CD4-positive, CD25-positive, alpha-beta regulatory T cell (primary cell): ENCODE measurements at places on chromosomes 5 and 9. TPM values are rescaled to one million over a fixed set of nuclear protein-coding genes. Genes with fewer than 3 reads are reported as not detected.

STING1 gene
- 295 TPM for total RNA-seq

C5orf22 gene
- total RNA-seq = 15.0 TPM

SOX30 gene
- not detected for total RNA-seq

SH3GL2 gene
- not detected for total RNA-seq

PCYOX1L gene
- total RNA-seq = 39.7 TPM

DNA sequence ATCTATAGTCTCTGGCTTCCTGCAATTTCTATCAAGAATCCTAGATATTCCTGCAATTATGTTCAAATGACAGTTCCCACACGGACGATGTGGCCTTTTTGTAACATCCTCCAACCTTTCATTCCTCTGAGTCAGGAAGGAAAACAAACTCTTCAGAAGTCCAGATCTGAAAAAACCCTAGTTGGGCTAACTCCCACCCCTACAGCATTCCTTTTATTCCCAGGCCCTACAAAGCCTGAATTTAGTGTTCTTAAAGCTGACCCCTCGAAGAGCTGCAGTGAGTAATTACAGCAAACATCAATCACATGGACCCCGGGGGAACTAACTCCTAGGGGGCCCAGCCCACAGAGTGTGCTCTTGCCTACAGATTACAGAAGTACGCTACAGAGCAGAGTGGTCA lies 99.7 kb downstream of the SERINC5 start:
- no peaks in the 10 kb centered on the region for H3K4me1 ChIP-seq
- no peaks in the 10 kb centered on the region for H3K27me3 ChIP-seq
- no peak overlapping the region for H3K4me3 ChIP-seq
- peaks cover 57% of the 10 kb centered on the region for H3K36me3 ChIP-seq

GRCh38 chr5:126376443-126376842 lies 46.8 kb upstream of the GRAMD2B start:
- no peak for DNase-seq
- no peak overlapping the region for H3K4me3 ChIP-seq
- no peaks in the 10 kb centered on the region for H3K27me3 ChIP-seq
- H3K27ac ChIP-seq = no peak overlapping the region
- H3K36me3 ChIP-seq = no peaks in the 10 kb centered on the region

GRCh38 chr5:77285251-77285841 lies 74.9 kb downstream of the PDE8B start:
- DNase-seq = no peak
- H3K36me3 ChIP-seq = no peaks in the 10 kb centered on the region
- no peak overlapping the region for H3K27ac ChIP-seq
- no peak overlapping the region for H3K4me3 ChIP-seq
- peaks cover 5% of the 10 kb centered on the region for H3K27me3 ChIP-seq
